ENCODE measurements at places on chromosomes 4 and X.

DNA sequence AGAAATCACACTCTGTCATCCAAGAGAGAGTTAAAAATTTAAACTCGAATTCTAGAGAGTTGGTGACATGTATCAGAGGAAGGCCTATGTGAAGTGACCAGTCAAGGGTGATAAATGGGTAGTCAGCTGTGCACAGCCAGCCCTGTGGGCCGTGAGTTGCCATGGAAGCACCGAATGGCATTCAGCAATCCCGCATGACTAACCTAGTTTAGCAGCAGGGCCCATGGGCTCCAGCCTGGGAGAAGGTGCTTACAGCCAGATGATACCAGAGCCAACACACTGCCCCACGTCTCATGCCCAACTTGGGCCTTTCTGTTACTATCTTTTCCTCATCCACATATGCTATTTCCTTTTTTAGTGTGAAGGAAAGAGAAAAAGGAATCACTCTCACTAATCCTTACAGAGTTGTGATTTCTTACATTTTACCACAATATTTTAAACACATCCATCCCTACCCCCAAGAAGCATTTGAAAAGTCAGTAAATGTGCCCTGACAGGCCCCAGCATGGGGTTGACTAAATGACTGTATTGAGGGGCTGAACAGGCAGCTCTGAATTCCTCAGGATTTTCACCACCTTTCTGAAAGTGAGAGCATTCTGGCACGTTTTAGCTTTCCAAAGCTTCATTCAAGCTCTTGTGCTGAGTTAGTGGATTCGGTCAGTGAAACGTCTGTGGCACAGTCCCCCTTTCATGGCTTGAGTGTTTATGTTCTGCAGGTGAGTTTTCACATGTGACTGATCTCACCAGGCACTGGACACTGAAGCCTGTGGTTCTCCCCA lies 104.2 kb downstream of the AFF1 start:
- DNase-seq = peak; percentile 26

GRCh38 chrX:9659571-9660195 lies 106.0 kb downstream of the GPR143 start:
- DNase-seq = no peak

DNA sequence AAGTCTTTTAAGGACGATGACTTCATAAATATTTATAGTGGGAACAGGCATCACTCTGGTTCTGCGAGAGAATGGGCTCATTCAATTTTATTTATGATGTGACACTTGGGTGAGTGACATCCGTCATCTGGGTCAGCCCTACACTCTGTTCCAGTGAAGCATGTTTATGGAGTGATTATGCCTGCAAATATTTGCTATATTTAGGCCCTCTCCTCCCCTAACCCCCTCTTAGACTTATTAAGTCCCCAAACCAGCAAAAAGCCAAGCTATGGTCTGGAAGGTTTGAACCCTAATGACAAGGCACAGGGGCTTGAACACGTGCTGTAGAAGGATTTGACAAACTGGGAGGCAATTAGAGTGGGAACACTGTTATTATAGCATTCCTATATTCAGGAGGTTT lies 55.9 kb downstream of the C4orf51 start:
- no peak for DNase-seq

DNA sequence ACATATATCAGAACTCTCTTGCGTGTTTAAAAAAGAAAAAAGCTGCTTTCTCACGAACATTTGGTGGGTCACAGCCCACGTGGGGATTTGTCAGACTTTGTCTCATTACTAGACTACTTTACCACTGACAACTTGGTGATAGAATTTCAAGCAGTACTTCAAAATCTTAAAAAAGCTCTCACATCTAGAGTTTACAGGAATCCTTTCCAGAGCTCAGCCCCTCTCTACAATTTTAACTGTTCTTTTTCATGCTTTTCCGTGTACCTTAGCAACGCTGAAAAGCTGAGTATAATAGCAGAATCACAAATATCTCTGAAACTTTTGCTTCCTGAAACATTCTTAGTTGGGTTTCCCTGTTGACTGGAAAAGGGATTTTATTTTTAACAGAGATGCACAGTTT lies 50.2 kb downstream of the SMAD1 start:
- DNase-seq = no peak

- DNase-seq = no peak
These were observed 164.2 kb upstream of the SPANXN4 start for GRCh38 chrX:142861557-142861956.

DNA sequence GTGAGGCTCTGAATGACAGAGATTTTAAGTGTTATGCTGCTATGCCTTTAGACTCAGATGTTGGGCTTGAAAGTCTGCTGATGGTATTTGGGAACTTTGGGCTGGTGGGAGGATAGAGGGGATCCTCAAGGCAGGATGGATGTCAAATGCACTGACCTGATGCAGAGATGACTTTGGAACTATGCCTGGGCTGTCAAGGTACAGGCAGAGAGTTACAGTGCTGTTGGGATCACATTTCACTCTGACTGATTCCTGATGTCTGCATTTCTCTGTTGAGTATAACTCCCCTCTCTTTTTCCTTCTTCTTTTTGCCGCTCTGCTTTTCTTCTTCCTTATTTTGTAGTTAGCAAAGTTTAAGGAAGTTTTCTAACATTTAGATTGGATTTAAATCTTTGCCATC lies 271.8 kb upstream of the ARX start:
- DNase-seq = no peak

GRCh38 chrX:125382889-125383288 lies 63.2 kb downstream of the TEX13C start:
- DNase-seq = no peak

GRCh38 chrX:13474164-13474516 lies 95.3 kb upstream of the EGFL6 start:
- no peak for DNase-seq

DNA sequence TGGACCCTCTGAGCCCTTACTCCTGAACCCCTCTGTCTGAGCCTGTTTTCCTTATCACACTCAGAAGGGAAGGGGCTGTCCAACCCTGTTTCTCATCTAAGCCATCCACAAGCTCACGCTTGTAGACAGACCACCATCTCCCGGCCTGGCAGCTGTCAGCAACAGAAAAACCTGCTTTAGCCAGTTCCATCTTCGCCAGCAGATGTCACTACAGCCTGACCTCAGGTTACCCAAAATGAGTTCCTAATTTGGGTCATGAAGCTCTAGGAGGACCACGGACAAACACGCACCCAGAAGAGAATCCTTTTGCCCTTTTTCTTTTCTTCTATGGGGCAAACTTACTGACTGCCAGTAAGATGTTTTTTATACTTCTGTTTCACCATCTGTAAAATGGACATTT lies 445.4 kb downstream of the BCOR start:
- DNase-seq = peak; percentile 3

DNA sequence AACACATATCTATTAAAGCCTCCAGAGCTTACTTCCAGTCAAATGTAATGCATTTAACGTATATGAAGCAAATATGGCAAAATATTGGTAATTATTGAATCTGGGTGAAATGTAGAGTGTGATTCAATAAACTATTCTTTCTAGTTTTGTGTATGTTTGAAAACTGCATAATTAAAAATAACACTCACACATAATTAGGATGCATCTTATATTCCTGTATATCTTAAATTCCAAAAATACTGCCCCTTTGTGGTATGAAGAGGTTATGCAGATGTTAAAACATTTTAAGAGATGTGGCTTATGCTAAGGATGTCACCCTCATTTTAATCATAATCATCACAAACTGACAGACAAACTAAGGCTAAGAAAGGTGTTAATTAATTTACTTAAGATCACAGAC lies 182.9 kb downstream of the COX18 start:
- no peak for DNase-seq

DNA sequence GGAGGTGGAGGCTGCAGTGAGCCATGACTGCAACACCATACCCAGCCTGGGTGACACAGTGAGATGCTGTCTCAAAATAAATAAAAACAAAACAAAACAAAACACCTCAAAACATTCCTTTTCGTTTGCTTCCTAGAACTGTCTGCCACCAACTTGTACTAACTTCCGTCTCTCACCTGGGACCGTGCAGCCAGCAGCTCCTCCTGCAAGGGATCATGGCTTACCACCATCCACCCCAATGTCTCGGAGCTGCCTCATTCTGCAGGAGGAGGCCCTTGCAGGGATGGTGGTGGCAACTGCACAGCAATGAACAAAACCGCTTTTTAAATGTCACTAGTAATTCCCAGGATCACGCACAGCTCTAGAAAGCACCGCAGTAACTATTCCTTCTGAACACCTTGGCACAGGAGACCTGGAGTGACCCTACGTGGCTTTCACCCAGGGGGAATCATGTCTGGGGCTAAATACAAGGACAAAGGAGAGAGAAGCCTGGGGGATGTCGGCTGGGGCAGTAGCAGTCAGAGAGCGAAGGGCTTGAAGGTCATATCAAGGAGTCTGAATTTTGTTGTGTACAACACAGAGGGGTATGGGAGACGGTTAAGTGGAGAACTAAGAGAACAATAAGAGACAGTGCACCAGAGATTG lies 17.4 kb upstream of the KIAA0232 start:
- no peak for DNase-seq

DNA sequence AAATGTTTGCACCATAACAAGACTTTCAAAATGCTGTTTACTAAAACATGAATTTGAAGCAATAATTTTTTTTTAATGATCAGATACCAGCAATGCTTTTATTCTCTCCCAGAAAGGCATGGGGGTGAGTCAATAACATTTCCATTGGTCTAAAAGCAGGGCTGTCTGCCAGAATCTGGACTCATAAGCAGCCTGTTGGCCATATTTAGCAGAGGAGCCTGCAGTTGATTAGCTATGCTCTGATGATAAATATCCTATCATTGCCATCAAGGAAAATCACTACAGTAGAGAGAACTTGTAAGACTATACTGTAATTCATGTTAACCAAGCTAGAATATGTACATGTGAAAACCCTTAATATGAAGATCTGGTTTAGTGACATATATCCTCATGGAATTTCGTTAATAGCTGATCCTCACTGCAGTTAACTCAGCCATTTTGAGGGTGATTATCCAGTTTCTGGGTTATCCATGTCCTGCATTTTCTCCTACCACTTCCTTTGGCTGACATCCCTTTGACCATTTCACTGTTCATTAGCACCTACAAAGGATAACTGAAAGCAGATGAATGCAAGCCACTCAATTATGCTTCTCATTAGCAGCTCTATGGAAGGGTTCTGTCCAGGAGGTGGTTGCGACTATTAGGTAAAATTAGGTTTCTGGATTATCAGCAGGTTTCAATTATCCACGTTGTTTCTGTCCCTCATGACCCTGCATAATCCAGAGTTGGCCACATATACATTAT lies 72.9 kb upstream of the DIAPH2 start:
- no peak for DNase-seq

DNA sequence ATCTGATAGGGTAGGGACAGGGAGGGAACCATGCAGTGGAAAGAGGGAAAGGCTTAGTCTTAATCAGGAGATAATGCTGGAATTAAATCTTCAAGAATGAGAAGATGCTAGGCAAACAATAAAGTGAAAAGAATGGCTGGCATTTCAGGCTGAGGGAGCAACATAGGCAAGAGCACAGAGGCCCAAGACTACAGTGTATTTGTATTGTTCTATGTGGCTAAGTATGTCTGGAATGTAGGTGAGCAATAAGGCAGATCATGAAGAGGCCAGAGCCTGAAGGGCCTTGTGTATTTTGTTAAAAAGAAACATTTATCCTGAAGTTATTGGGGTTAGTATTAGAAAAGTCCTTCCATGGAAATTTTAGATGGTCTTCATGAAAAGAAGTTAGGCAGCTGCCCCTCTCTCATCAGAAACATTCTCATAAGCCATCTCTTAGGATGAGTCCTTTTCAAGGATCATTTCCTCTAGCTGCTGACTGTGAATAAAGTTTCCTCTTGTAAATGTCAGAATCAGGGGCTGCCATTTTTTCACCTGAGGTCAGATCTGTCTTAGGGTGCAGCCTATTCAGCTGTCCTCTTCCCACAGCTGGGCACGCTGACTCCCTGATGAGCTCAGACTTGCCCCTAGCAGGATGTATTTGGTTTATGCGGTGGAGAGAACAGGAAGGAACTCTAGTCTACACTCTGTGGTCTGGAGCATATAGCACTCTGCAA lies 46.3 kb downstream of the ATP10D start:
- DNase-seq = no peak

DNA sequence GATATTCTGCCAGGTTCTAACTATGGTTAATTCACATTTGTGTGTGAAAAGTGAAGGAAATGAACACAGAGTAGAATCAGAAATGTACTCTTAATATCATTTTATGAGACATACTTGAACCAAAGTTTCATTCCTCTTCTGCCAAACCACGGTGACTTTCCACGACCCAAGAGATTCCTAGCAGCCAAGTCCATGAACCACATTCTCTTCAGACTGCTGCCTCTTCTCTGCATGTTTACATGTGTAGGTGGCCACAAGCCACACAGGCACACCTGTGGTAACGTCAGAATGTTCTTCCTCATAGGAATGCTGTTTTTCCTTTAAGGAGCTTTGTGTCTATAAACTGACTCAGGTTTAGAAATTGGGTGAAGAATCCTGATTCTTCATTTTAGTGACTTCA lies 1411.2 kb downstream of the RAPGEF2 start:
- DNase-seq = no peak

DNA sequence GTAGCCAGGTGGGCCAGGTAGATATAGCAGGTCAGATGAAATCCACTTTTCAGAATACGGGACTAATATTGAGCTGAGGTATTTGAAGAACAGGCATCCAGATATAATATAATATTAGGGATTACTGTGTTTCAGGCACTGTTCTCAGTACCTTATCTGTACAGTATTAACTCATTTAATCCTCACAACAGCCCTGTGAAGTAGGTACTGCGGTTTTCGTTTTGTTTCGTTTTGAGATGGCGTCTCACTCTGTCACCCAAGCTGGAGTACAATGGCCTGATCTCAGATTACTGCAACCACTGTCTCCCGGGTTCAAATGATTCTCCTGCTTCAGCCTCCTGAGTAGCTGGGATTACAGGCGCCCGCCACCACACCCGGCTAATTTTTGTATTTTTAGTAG lies 129.6 kb downstream of the IL1RAPL2 start:
- no peak for DNase-seq

DNA sequence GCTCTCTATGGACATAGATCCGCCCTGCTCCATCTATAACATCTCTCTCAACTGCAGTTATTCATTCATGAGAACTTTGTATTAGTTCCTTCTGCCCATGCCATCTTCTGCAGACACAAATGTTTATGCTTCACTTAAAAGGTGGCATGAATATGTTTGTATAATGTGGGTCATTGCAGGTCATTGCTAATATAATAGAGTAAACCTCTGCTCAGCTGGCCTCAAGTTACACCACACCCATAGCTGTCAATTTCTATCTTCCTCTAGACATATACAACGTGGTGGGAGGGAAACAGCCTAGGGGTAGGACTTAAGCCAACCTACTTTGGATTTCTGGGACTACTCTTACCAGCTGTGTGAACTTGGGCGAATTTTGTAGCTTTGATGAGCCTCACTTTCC lies 129.8 kb downstream of the ATXN3L start:
- no peak for DNase-seq

DNA sequence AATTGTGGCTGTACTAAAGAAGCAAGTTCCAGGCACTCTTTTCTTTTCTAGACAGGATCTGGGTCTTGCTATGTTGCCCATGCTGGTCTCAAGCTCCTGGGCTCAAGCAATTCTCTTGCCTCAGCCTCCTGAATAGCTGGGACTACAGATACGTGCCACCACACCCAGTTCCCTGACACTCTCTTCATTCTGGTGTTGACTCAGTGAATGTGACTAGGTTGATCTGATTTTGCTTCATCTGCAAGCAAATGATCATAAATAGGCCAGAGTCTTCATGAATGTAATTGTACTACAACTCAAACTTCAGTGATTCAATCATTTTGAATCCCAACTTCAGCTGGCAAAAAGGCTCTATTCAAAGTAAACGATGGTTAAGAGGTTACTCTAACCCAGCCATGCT lies 78.5 kb downstream of the APBB2 start:
- no peak for DNase-seq

- DNase-seq = no peak
These were observed 123.2 kb downstream of the PABPC4L start for GRCh38 chr4:134078230-134078914.

Measured in caudate nucleus (tissue), 63 donors.